ENCODE measurements at places on chromosomes 12 and 14.

DNA sequence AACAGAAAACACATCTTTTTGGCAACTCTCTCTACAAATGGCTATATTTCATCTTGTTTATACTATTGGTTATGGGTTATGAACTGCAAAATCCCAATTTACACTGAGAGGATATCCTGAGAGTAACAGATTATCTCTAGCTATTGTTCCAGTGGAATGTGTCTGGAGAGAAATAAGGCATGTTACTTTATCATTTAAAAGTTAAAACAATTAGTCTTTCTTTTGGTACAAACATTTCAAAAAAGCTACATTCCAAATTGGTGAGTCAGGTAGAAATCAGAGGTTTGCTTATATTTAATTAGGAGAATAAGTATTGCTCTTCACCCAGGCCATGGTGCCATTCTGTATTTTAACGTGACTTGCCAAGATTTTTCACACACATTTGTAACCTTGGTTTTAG is 411.6 kb downstream of the CCER1 start:
- DNase-seq: no peak

DNA sequence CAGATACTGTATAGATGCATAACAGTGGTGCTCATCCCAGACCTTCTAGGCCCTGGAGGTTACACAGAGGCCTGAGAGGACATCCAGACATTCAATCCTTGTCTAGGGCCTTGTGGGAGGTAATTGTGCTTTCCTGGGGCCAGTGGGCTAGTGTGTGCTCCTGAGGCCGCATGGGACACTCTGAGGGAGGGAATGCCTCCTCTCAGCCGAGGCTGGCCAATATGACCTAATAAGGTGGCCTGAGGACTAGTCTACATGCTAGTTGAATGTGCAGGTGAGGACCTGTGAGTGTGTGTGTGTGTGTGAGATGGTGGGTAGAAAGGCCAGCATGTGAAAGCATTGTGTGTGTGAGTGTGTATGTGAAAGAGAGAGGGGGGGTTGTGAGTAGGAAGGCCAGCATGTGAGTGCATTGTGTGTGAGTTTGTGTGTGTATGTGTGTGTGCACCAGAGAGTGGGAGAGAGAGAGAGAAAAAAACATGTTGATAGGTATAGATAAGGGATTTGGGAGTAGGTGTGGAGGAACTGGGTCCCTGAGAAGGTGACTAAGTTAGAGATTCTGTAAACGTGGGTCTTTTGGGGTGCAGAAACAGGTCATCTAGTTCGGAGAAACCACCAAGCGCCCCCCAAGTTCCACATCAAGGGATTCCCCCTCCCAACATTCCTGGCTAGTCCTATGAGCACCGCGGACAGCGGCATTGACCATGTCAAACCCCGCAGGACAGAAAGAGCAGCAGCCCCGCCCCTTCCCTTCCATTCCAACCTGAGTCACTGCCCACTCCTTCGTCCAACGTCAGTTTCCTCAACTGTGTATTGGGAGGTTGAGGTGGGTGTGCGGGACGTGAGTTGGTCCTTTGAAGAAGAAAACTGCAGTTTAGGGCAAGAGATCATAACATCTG is 9.7 kb upstream of the KRT81 start:
- no peak for DNase-seq

DNA sequence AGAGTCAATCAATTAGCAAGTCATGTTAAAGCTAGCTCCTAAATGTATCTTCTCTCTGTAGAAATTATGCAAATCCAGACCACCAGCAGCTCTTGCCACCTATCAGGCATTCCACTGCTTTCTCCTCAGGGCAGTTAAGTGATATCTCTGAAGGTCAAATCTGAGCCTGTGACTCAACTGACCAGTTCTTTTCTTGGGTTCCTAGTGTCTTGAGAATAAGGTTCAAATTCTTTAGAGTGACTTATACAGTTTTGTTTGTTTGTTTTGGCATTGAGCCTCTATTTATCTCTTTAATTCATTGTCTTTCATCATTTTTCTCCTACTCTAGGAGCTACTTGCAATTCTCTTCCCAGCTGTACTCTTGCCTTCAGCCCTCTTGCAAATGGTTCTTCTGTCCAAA is 2.5 kb upstream of the LRIG3 start:
- DNase-seq: no peak

- DNase-seq: no peak
Observed at GRCh38 chr14:48323665-48324064, 648.3 kb upstream of the MDGA2 start.

- DNase-seq: no peak
Observed at GRCh38 chr14:61151251-61151650, 129.9 kb downstream of the TMEM30B start.

- no peak for DNase-seq
Observed at GRCh38 chr14:101177301-101177971, 273.9 kb upstream of the RTL1 start.

DNA sequence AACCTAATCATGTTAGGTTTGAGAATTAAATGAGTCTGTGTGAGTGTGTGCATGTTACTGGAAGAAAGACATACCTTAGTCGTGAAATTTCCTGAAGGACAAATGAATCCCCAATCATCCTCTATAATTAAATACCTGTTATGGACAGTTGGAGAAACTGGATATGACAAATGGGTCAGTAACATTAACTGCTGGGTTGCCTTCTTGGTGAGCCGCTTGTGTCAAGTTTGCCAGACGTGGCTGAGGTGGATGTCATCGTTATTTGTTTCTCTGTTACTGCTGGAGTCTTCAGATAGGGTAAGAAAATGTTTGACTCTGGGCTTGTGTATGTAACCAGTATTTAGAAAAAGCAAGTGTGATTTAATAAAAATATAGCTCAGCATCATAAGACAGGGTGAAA is 131.6 kb downstream of the CAND1 start:
- DNase-seq: no peak

- DNase-seq: no peak
Observed at GRCh38 chr12:67927815-67928214, 61.4 kb upstream of the IFNG-AS1 start.

DNA sequence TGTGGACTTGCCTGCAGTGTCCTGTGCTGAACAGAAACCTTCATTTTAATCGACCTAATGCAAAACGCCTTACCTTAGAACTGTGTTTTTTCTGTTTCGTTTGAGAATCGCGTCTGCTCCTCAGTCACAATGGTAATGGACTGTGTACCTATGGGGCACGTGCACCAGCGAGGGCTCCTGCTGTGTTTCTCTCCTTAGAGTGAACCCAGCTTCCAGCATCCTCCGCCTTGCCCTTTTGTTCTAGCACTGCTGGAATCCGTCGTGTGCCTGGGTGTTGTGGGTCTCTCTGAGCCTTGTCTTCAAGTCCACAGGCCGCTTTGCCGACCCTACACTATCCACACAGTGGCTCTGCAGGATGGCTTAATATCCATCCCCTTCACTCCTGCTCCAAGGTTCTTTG is 3.6 kb downstream of the AMN start:
- no peak for DNase-seq

DNA sequence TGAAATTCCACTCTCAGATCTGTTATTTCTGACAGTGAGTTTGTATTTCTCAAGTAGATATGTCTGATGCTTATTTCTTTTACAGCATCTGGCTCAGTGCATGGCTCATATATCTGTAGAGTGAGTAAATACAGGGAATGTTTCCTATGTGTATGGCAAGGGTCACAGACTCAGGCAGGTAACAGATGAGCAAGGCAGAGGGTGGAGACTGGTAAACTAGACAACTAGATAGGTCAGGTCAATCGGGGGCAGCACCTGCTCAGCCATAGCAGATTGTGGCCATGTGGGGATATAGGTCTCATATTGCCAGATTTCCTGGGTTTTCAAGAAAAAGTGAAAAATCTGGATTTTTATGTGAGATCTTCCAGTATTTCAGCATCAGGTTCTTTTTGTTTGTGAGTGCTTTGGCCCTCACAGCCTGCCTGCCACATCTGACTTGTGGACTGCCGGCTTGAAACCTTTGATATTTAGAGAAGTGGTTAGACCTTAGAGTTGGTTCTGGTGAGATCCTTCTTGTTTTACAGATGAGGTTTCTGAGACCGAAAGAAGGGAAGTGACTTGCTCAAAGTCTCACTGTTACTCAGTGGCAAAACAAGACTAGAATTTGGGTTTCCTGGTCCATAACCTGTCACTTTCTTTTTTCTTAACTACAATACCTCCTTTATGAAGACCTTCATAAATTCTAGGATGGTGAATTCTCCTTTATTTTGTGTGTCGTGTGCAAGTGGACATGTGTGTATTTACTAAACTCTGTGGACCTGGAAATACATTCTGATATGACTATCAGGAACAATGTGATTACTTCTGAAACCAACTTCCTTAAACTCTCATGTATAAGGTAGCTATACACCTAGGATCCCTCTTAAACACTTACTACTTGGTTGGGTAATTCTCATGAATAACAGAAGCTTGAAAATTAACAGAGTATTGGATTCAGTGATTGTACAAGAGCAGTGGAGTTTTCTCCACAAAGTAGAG is 34.4 kb downstream of the PROX2 start:
- no peak for DNase-seq

- no peak for DNase-seq
Observed at GRCh38 chr12:4786795-4787194, 66.6 kb downstream of the GALNT8 start.
